ENCODE measurements at places on chromosomes 6 and 20.

GRCh38 chr20:1563598-1563997, 6.1 kb upstream of the SIRPD start:
- no peak for DNase-seq

DNA sequence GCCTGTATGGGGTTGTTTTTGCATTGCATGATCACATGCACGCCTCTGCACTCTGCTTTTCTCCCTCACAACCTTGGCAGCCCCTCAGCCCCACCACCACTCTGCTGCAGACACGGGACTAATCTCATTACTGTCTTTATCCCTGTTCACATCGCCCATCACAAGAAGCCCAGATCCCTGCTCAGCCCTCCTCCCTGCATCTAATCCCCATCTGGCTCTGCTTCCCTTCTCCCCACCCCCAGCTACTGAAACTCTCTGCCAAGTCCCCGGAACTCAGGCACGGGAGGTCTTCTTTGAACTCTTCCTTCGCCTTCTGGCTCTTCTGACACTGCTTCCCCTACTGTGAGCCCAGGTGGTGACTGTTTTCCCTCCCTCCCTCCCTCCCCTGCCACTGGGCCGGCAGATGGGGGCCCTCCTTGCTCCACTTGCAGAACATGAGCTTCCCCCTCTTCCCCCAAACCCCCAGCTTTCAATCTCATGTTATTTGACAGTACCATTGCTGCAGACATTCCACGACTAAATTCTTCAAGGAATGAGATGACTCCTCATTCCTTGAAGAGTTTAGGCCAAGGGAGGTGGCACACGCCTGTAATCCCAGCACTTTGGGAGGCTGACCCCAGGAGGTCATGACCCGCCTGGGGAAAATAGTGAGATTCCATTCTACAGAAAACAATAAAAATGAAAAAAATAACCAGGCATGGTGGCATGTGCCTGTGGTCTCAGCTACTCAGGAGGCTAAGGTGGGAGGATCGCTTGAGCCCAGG, 21.9 kb upstream of the TULP1 start:
- no peak for DNase-seq

- DNase-seq = peak; percentile 57
Observed at GRCh38 chr6:109944448-109944847, 33.7 kb upstream of the GPR6 start.

- DNase-seq = no peak
Observed at GRCh38 chr6:129623008-129623732, 86.8 kb downstream of the ARHGAP18 start.

Data from NCI-H1417 (cell line).